HTR-8/SVneo (cell line): ENCODE measurements at places on chromosomes 16 and 17.

- no peak for DNase-seq
These were observed 99.4 kb downstream of the TNFRSF13B start for GRCh38 chr17:16872351-16873173.

DNA sequence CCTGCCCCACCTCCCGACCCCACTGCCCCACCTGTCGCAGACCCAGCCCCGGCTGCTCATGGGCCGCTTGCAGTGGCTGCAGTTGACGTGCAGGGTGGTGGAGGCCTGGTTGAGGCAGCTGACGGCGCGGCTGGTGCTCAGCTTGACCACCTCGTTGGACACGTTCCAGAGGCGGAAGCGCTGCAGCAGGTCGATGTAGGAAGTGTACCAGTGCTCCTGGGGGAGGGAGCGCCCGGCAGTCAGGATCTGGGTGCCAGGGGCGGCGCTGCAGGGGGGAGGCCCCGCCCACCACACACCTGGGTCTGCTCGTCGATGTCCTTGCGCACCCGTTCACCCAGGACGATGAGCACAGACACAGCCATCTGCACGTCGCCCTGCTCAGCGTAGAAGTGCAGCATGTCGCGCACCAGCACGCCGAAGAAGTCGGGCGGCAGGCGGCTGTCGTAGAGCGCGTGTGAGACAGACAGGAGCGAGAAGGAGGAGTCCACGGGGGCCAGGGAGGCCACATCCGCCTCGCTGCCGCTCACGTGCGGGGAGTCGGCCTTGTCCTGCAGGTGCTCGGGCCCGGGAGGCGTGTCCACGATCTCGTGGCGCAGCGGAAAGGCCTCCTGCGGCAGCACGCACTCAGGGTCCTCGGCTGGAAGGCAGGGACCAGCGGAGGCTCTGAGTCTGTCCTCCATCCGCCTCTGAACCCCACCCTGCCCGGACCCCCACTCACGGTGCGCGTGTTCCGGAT lies 995 bp upstream of the JMJD8 start:
- no peak for DNase-seq

- no peak for DNase-seq
These were observed 120.3 kb downstream of the ANKRD11 start for GRCh38 chr16:89370081-89370511.

DNA sequence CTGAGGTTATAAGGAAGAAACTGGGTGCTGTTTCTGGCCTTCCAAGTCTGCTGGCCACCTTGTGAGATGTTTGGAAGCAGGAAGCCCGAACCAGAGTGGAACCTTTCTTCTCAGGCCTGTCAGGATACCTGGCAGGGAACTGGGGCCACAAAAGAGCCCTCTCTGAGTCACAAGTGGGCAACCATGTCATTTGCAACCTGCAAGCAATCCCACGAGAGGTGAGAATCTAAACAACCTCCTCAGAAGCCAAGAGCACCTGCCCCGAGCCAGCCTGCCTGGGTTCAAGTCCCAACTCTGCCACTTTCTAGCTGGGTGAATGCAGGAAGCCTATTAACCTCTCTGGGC lies 3.3 kb downstream of the COTL1 start:
- DNase-seq = no peak

- no peak for DNase-seq
These were observed 11.5 kb upstream of the LONP2 start for GRCh38 chr16:48232493-48233040.

GRCh38 chr17:28001149-28001548 lies 41.3 kb upstream of the NLK start:
- no peak for DNase-seq

DNA sequence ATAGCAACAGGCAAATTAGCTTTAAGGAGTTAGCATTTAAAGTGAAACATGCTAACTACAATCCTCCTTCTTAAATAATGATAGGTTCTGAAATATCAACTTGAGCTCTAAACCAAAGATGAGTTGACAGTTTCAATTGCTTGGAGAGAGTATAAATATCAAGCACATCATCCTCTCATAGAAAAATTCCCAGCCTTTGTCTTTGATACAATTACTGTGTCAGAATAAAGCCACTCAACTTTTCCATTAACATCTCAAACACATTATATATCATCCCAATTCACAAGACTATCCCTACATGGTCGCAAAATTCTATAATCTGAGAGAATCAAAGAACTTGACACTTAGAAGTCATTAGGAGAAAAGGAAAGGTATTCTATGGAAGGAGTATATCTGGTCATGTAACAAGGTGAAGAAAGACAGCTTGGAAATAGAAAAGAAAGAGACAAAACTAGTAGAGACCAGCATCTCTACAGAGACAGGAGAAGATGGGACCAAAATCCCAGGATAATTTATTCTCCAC lies 189.8 kb downstream of the CEP112 start:
- no peak for DNase-seq
